ENCODE measurements at places on chromosomes 1 and 21. TPM values are rescaled to one million over a fixed set of nuclear protein-coding genes. Genes with fewer than 3 reads are reported as not detected.
A peak's percentile ranks its signal among the peaks of the same experiment; 100 is the strongest.

Gene C1QTNF12
- total RNA-seq, result not detected

Gene HPDL
- 0.17 TPM for total RNA-seq

Gene GJB3
- total RNA-seq, result not detected

Gene CELA2B
- total RNA-seq, result not detected

Gene NRAS
- 12.1 TPM for total RNA-seq

Gene PTCH2
- 0.66 TPM for total RNA-seq

Gene CRABP2
- 2.0 TPM for total RNA-seq

Gene CNTN2
- 1.9 TPM for total RNA-seq

Gene HTR1D
- total RNA-seq, result not detected

Gene CCDC17
- 0.98 TPM for total RNA-seq

GRCh38 chr1:201573030-201573429, 34.1 kb downstream of the NAV1 start:
- no peak for DNase-seq
- H3K36me3 ChIP-seq, result no peaks in the 10 kb centered on the region
- H3K4me3 ChIP-seq, result no peak overlapping the region
- no peaks in the 10 kb centered on the region for H3K27me3 ChIP-seq
- peaks cover 18% of the 10 kb centered on the region for H3K4me1 ChIP-seq

GRCh38 chr1:79043506-79043905, 37.0 kb upstream of the ADGRL4 start:
- H3K4me1 ChIP-seq, result no peaks in the 10 kb centered on the region
- no peak for DNase-seq
- H3K27ac ChIP-seq, result no peak overlapping the region
- no peak overlapping the region for H3K4me3 ChIP-seq
- no peaks in the 10 kb centered on the region for H3K27me3 ChIP-seq
- no peaks in the 10 kb centered on the region for H3K36me3 ChIP-seq

DNA sequence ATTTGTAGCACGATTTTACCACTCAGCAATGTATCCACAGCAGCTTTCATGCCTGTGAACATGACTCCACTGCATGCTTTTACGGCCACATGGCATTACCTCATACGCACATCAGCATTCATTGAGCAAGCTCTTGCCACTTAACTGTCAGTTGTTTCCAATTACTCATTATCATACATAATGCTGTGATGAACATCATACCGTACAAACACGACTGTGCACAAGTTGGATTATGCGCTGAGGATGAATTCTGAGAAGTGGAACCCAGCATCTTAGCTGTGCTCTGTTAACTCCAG, 9.6 kb downstream of the UMODL1 start:
- no peak overlapping the region for H3K4me3 ChIP-seq
- no peak overlapping the region for H3K27ac ChIP-seq
- H3K4me1 ChIP-seq, result no peaks in the 10 kb centered on the region
- no peak for DNase-seq
- no peaks in the 10 kb centered on the region for H3K27me3 ChIP-seq

- DNase-seq, result no peak
- no peaks in the 10 kb centered on the region for H3K36me3 ChIP-seq
- H3K27ac ChIP-seq, result no peak overlapping the region
- H3K4me3 ChIP-seq, result no peak overlapping the region
- H3K4me1 ChIP-seq, result no peaks in the 10 kb centered on the region
Measured at GRCh38 chr1:86445919-86446318, 21.9 kb downstream of the CLCA2 start.

- no peaks in the 10 kb centered on the region for H3K36me3 ChIP-seq
- peaks cover 65% of the 10 kb centered on the region for H3K27me3 ChIP-seq
- H3K27ac ChIP-seq, result no peak overlapping the region
- no peak for DNase-seq
- no peak overlapping the region for H3K4me3 ChIP-seq
Measured at GRCh38 chr1:30242722-30243457, 480.5 kb downstream of the MATN1 start.

DNA sequence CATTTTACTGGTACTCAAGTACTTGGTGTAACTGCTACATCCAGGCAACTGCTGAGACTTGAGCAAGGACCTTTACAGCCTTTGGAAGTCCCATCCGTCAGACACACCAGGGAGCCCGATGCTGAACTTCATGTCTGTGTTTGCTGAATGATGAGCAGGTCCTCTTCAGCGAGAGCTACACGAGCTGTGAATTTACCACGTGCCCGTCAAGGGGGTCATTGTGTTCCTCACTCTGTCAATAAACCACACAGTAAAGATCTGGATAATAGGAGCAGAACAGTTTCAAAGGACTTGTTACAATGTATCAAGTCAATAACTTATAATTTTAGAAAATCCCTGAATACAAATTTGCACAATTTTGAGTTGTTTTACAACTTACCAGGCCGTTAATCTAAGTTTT, 427.2 kb downstream of the KIF26B start:
- H3K27me3 ChIP-seq, result no peaks in the 10 kb centered on the region
- DNase-seq, result no peak
- no peak overlapping the region for H3K27ac ChIP-seq
- no peaks in the 10 kb centered on the region for H3K36me3 ChIP-seq
- peaks cover 9% of the 10 kb centered on the region for H3K4me1 ChIP-seq
- no peak overlapping the region for H3K4me3 ChIP-seq

GRCh38 chr1:143610196-143610595, 361.6 kb downstream of the FAM72C start:
- no peaks in the 10 kb centered on the region for H3K36me3 ChIP-seq
- H3K27me3 ChIP-seq, result no peaks in the 10 kb centered on the region
- no peak overlapping the region for H3K27ac ChIP-seq
- DNase-seq, result peak; percentile 29
- H3K4me3 ChIP-seq, result no peak overlapping the region

DNA sequence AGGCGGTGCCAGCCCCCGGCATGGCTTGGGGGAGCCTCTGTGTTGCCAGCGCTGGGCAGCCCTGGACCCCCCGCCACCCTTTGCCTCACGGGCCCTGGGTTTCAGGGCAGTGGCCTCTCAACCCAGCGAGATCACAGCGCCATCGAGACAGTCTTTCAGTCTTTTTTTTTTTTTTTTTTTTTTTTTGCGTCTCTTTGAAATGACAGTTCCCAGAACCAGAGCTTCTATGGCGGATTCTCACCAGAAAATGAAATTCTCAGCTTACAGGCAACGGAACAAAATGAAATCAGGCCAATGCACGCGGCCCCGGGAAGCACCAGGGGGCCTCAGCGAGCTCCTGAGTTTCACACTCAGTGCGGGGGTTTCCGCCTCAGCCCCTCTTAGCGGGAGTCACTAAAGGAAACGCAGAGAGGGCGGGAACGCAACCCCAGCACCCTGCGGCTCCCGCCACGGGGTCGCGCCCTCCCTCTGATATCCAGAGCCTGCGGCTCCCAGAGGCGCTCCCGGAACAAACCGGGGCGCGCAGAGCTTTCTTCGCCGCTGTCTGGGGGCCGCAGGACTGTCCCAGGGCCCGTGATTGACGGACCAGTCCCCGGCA, 8.0 kb upstream of the COL6A1 start:
- peaks cover 78% of the 10 kb centered on the region for H3K4me1 ChIP-seq
- H3K27ac ChIP-seq, result peak overlapping the region; percentile 98
- H3K27me3 ChIP-seq, result no peaks in the 10 kb centered on the region
- H3K4me3 ChIP-seq, result peak overlapping the region; percentile 62
- no peaks in the 10 kb centered on the region for H3K36me3 ChIP-seq
- no peak for DNase-seq

GRCh38 chr1:27391511-27392095, 819 bp upstream of the GPR3 start:
- peak overlapping the region; percentile 58 for H3K4me3 ChIP-seq
- no peaks in the 10 kb centered on the region for H3K36me3 ChIP-seq
- DNase-seq, result no peak
- H3K27me3 ChIP-seq, result no peaks in the 10 kb centered on the region

GRCh38 chr21:25362375-25363267, 244.7 kb downstream of the MRPL39 start:
- no peaks in the 10 kb centered on the region for H3K4me1 ChIP-seq
- no peaks in the 10 kb centered on the region for H3K27me3 ChIP-seq
- DNase-seq, result no peak

DNA sequence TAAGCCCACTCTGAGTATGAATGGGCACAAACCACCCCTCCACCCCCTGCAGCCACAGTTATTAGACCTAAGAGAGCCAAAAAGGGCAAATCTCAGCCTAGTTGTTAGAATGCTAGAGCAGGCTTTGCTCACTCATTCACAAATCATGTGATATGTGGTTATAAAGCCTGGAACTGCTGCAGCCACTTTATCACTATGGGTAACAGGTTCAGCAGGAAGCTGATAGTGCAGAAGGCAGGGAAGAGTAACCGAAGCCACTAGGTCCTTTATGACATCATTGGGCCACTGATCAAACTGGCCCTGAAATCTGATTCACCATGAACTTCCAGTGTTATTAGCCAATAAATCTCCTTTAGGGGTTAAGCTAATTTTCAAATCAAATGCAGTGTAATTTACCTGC, 134.7 kb downstream of the GRIK1 start:
- H3K27me3 ChIP-seq, result no peaks in the 10 kb centered on the region
- H3K36me3 ChIP-seq, result no peaks in the 10 kb centered on the region
- no peak for DNase-seq

DNA sequence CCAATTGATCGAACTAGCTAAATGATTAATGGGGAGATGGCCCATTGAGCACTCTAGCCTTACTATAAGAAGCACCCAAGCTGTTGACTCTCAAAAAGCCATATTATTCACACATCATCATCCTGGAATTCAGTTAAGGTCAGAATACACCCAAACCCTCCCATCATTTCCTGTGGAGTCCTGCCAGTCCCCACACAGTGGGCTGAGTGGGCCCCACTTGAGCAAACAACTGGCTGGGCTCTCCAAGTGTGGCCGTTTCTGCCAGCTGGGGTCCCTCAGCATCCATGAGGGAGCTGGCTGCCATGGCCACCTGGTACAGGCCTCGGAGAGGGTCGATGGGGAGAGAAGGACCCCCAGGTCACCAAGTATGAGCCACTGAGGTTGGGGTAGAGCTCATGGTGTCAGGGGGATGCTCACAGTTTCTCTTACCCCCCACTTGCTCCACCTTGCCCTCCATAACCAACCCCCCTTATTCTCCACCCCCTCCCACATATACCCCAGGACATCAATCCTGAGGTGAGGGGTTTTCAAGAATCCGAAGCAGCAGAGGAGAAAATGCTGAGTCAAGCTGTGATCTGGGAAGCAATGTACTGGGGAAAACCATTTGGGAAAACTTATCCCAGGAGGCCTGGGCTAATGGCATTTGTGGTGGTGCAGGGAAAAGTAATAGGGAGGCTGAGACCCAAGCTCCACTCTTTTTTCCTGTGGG, 60.3 kb downstream of the UBE2T start:
- no peak overlapping the region for H3K27ac ChIP-seq
- peaks cover 5% of the 10 kb centered on the region for H3K4me1 ChIP-seq
- H3K36me3 ChIP-seq, result no peaks in the 10 kb centered on the region
- DNase-seq, result no peak
- no peaks in the 10 kb centered on the region for H3K27me3 ChIP-seq

- DNase-seq, result no peak
- H3K27ac ChIP-seq, result no peak overlapping the region
- H3K27me3 ChIP-seq, result no peaks in the 10 kb centered on the region
- H3K4me1 ChIP-seq, result peaks cover 7% of the 10 kb centered on the region
Measured at GRCh38 chr1:60228041-60228491, 154.5 kb upstream of the C1orf87 start.

DNA sequence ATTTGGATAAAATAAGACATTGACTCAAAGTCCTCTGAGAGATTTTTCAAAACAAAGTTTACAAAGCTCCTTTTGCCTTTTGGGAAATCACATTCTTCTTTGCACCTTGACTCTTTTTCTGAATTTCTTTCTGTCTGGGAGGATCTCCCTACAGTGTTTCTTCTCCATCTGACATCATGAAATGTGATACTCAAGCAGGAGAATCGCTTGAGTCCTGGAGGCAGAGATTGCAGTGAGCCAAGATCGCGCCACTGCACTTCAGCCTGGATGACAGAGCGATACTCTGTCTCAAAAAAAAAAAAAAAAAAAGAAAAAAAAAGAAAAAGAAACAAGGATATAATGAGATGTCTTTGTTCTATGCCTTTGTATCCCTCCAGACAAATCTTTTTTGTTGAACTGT, 13.3 kb upstream of the GRIK1 start:
- no peak overlapping the region for H3K27ac ChIP-seq
- H3K27me3 ChIP-seq, result no peaks in the 10 kb centered on the region
- H3K36me3 ChIP-seq, result no peaks in the 10 kb centered on the region
- no peak overlapping the region for H3K4me3 ChIP-seq
- DNase-seq, result no peak

DNA sequence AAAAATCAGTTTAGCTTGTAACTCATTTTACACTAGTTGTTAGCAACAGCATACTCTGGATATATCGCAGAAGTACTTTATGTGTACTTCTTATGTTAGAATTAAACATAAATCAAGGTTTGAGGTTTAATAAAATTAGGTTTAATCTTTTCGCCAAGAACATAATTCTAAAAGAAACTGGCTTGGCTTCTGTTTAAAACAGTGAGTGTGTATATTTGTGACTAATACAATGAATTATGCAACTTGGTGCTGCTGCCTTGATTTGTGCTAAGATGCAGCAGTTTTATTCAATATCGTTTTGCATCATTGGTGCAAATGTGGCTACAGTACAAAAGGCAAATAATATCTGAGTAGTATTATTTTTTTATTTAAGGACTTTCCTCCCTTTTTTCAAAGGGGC, 44.8 kb downstream of the USP25 start:
- DNase-seq, result no peak
- no peak overlapping the region for H3K27ac ChIP-seq
- no peaks in the 10 kb centered on the region for H3K36me3 ChIP-seq
- H3K4me3 ChIP-seq, result no peak overlapping the region

GRCh38 chr1:206497363-206497762, 10.0 kb upstream of the RASSF5 start:
- H3K27me3 ChIP-seq, result peaks cover 2% of the 10 kb centered on the region
- H3K36me3 ChIP-seq, result peaks cover 5% of the 10 kb centered on the region
- no peak overlapping the region for H3K4me3 ChIP-seq
- no peak overlapping the region for H3K27ac ChIP-seq
- peaks cover 36% of the 10 kb centered on the region for H3K4me1 ChIP-seq

DNA sequence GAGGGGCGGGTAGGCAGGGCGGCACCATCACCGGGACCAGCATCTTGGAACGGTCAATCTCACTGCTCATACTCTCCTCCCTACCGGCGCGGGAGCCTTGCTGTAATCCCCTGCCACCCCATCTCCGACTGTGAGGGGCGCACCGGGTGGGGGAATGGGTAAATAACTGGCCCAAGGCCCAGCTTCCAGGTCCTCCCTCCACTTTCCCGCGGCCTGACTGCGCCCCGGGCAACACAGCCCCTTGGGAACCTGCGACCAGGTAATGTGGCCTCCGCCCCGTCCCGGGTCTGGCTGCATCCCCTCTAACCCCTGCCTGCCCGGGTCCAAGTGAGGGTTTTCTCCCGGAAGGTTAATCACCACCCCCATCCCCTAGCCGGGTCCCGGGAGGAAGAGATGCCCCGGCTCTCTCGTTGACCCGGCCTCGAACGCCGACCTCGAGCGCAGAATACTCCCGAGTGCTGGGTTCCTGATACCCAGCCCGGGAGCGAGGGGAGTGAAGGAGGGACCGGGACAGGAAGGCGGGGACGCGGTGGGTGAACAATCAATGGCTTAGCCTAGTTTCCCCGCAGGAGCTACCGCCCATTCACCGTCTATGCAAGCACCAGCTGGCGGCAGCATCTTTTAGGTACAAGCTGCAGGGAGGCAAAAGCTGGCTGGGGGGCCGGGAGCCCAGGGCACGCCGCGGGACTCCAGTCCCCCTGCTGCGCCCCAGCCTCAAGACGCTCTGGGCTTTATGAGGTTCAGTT, 5.9 kb upstream of the LHX9 start:
- H3K4me3 ChIP-seq, result no peak overlapping the region
- no peaks in the 10 kb centered on the region for H3K36me3 ChIP-seq
- H3K27ac ChIP-seq, result no peak overlapping the region
- DNase-seq, result no peak
- H3K27me3 ChIP-seq, result peaks cover 92% of the 10 kb centered on the region

- H3K4me1 ChIP-seq, result no peaks in the 10 kb centered on the region
- no peak overlapping the region for H3K4me3 ChIP-seq
- no peak for DNase-seq
Measured at GRCh38 chr1:160758521-160758920, 19.5 kb downstream of the SLAMF7 start.
